Cerebellar cortex (tissue), 1 donor: ENCODE measurements at places on chromosomes 12 and 14.

DNA sequence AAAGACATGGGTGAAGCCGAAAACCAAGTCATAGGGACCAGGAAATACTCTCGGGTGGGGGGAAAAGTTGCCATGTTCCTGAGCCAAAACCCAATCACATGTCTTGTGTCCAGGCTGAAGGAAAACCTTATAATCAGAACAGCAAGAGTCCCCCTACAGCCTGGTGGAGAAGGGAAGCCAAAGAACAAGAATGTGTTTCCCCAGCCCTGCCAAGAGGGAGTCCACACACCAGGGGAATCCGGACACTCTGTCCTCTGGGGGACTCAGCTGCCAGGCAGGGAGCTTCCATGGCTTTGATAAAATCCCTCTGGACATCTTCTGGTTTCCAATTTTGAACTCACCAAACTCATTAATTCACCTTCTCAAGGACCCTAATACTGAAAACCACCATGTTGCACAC lies 273.0 kb downstream of the FOXN3 start:
- no peak for DNase-seq

GRCh38 chr12:78968226-78968625 lies 103.7 kb downstream of the SYT1 start:
- DNase-seq, result no peak

DNA sequence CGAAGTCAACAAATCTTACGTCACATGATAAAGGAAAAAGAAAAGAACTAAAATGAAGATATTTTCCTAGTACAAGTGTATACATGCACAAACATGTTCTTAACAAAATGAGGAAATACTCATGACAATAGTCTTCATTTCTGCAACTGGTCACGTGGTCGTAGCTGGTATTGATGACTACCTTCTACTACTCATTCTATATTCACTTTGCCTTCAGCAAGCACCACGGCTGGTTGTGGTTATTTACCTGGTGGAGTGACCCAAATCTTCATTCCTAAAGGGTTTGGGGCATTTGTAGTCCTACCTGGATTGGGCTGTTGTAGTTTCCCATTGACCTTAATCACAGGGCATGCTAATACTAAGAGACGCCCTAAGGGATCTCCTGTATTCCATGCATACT lies 51.2 kb downstream of the FIGNL2 start:
- no peak for DNase-seq

DNA sequence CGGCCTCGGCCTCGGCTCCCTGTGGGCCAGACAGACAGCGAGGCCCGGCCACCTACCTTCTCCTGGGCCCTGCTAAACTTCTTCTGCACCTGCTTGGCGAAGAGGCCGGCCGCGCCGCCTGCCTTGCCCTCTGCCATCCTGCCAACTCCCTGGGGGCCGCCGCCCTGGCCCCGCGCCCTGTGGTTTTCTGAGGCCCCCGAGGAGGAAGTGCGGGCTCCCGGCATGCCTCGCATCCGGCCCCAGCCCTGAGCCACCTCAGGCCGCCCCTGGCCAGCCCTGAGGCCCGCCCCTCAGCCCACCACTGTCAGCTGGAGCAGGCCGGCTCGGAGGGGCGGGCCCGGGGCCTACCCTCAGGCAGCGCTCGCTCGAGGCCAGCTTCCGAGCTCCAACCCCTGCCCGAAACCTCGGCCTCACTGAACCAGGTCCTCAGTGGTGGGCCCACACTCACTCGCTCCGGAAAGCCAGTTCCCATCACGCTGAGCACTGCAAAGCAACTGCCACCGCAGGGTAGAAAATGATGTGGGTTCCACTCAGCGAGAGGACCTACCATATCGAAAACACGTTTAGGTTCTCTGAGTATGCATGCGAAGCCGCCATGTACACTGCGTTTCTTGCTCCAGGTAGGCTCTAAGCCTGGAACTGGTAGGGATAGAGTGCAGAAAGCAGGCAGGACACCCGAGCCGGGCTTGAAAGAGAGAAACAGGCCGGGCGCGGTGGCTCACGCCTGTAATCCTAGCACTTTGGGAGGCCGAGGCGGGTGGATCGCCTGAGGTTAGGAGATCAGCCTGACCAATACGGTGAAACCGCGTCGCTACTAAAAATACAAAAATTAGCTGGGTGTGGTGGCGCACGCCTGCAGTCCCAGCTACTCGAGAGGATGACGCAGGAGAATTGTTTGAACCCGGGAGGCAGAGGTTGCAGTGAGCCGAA lies at the start of gene BIN2:
Gene BIN2 (minus strand): TSS at position 209 of the 930 bp plus-strand sequence. CDS start 72 bp downstream, at position 137.
- DNase-seq, result no peak

- DNase-seq, result no peak
These were observed 7.8 kb downstream of the RASAL1 start for GRCh38 chr12:113127791-113128199.

DNA sequence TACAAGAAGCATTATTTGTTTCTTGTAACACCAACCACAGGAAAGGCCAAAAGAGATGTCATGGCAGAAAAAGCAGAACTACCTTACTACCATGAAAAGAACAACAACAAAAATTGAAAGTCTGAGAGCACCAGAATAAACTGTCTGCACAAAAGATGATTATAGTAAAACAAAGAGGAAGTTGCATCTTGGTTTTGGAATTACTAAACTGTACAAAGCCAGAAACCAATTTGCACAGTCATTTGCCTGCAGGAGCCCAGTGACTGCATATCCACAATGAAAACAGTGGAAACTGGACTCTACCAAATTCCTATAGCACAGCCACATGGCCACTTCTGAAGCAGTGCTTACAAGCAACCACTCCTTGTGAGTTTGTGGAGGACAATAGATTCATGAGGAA lies 276.2 kb downstream of the SSPN start:
- DNase-seq, result peak; percentile 22

DNA sequence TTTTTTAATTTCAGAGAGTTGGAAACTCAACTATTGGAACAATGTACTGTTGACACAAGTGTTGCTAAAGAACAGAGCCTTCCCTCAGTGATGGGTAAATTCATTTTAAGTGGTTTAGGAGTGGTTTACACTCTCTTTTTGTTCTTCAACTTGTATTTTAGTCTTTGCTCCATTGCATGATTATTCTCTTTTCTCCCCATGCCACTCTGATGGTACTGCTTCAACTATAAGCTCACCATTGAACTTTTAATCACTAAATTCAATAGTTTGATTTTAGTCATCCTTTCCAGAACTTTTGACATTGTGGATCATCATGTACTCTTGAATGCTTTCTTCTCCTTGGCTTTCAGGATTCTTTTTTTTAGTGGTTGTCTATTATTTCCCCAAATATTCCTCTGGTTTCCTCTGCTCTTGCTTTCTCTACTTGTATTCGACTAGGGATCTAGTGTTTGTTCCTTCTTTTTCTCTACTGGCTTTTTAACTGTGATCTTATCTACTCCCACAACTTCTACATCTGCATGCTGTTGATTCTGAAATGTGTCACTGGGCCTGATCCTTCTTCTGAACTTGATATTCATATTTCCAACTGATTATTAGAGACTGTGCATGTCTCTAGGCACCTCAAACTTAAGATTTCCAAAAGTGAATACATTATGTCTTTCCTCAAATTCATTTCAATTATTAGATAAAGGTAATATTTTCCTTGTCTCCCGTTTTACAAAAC lies 15.4 kb downstream of the ACTR10 start:
- no peak for DNase-seq

DNA sequence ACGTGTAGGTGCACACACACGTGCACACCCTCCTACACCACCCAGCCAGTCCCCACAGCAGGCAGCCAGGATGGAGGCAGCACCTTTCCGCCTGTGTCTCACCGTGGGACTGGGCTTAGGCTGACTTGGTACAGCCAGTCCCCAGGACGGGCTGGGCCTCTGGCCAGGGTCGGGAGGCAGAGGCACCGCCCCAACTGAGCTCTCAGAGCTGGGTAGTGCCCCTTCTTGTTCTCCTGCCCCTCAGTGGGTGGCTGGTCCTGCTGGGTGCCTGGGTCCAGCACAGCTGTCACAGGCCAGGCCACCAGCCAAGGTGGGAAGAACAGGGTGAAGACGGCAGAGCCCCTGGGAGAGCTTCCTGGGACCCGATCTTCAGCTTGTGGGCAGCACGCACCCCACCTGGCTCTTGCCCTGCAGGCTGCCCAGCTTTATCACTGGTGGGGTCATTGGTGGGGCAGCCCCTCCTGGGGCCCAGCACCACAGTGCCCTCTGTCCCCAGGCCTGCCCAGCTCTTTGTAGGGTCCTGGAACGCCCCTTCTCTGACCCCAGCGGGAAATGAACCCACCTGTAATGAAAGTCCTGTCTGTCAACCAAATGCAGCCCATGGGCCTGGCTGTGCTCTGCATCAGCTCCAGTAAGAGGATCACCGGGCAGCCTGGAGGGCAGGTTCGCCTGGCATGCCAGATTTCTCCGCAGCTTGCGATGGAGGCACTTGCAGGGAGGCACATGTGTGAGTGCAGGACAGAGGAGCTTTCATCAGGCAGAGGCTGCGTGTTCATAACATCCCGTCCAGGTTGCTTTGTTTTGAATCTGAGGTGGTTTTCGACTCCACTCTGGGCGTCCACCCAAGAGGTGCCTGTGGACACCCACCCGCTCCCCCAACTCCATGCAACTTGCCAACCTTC lies 14.7 kb downstream of the CDCA4 start:
- DNase-seq, result no peak

DNA sequence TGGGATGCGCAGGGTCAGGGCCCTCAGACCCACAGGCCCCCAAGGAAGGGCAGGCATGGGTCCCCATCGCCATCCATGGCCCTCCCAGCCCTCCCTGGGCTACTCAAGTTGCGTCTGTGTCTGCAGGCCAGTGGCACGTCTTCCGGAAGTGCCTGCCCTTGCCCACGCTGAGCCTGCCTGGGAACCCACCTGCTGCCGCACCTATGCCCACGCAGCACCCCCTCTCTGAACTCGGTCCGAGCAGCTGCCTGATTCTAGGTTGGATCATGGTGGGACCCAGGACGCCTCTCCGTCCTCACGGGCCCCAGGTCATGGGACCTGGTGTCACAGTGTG lies 182.8 kb downstream of the ADGRD1 start:
- DNase-seq, result no peak

DNA sequence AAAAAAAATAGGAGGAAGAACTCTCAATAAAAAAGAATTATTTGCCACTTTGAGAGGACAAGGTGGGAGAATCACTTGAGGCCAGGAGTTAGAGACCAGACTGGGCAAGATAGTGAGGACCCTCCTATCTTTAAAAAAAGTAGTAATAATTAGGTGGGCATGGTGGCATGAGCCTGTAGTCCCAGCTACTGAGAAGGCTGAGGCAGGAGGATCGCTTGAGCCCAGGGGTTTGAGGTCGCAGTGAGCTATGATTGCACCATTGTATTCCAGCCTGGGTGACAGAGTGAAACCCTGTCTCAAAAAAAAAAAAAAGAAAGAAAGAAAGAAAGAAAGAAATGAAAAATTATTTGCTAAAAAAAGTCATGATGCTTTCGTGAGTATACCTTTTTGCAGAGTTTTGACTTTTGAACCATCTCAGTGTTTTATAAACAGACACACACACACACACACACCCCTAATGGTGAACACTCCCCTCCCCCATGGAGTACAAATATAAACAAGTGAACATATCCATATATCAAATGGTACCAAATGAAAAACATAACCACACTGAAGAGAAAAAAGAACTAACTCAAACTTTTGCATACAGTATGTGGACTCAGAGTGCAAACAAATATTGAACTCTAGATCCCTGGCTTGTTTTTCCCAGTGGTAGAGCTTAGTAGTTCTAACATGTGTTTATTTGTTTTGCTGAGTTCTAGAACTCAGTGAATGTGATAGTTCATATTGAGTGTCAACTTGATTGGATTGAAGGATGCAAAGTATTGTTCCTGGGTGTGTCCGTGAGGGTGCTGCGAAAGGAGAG lies 27.7 kb upstream of the DNM1L start:
- no peak for DNase-seq

DNA sequence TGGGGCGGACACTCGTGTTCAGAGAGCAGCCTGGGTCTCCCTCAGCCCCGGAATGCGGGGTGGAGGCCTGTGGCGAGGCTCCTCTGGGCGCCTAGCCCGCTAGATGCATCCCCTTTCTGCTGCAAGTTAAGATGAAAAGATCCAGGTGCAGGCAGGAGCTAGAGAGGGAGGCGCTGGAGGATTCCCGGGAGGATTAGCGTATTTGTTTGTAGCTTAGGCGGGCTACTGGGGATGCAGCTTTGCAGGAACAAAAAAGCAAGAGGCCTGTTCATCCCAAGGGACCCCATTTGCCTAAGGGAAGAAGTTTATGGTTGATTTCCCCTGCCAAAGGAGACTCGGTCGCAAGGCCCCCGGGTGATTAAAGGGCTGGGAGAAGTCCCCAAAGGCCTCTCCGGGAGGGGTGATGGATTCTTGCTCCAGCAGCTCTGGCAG lies 824 bp downstream of the CCDC177 start:
- DNase-seq, result peak; percentile 45

DNA sequence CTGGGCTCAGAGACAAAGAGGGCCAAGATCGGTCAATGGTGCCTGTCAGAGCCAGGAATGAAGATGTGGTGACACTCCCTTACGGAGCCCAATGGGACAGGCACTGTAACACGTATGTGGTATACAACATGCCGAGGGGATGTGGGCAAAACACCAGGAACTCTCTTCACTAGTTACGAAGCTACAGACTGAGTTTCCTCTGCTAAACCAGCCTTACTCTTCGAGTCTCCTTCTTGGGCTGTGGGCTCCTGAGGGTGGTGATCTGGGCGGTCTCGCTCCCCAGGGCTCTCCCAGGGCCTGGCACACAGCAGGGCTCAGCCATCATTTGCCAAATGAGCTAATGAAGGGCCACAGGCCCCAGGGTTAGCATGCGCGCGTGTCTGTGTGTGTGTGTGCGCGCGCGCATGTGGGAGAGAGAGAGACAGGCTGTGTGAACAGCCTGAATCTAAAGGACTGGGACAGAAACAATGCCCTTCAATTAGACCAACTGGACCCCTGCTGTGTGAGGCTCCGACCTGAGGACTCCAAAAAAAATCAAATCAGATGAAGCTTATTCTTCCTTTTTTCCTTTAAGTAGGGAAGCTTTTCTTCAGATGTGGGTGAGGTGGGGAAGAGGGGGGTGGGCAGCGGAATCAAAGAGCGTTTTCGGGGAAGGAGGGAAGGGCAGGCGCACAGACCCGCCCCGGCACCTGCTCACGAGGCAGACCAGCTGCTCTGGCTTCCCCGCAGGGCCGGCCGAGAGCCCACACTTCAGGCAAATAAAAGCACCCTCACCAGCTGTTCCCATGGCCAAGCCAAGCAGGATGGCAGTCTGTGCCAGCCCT lies 42.5 kb downstream of the CCDC88C start:
- DNase-seq, result peak; percentile 56

DNA sequence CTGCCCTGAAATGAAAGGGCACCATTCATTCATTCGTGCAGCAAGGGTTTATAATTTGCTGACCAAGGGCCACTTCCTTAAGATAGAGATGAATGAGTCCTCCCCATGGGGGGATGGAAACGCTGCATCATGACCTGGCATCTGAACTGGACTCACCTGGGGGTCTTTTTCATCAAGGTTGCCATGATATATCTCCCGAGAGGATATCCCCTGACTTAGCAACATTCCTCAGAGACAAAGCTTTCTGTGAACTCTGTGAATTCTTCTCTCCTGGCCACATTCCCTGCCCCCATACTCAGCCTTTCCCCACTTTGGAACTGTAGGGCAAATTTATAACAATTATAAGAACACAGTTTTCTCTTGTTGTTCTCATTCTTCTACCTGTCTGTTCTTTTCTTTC lies 30.8 kb downstream of the SRRM4 start:
- DNase-seq, result no peak

GRCh38 chr14:72546344-72547016 lies 347.4 kb downstream of the DPF3 start:
- peak; percentile 54 for DNase-seq

GRCh38 chr14:61417141-61417540 lies 95.8 kb downstream of the PRKCH start:
- no peak for DNase-seq
